Fibroblast of skin of left quadriceps (primary cell): ENCODE measurements at places on chromosomes 1 and 21.
A peak's percentile ranks its signal among the peaks of the same experiment; 100 is the strongest.

GRCh38 chr21:44850905-44851657, 22.4 kb downstream of the PTTG1IP start:
- no peak for DNase-seq

DNA sequence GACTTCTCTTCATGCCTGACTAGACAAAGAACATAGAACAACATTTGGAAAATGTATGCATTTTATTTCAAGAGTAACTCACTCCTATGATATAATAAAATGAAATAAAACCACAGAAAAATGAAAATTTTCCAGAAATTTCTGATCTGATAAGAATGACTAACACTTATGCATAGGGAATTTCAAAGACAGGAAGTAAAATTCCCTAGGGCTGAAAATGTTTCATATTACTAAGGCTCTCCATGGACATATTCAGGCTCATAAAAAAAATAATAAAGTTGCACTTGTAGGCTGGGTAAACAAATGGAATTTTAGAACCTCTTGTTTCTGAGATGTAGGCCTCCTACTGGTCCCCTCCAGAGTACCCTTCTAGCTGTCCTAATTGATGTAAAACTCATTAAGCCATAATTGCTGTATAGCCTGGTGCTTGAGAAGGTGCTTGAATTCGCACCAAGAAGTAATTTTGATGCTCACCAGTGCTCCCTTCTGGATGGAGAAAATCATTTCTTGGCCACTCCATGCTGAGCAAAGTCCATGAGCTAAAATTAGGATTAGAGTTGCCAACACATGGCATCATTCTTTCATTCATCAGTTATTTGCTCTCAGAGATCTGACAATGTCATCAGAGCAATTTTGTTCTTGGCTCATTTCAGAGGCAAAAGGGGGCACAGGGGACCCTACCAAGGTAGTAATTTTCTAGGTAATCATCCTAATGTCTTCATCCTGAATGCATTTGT, 641.0 kb upstream of the CAMK1G start:
- DNase-seq: no peak

DNA sequence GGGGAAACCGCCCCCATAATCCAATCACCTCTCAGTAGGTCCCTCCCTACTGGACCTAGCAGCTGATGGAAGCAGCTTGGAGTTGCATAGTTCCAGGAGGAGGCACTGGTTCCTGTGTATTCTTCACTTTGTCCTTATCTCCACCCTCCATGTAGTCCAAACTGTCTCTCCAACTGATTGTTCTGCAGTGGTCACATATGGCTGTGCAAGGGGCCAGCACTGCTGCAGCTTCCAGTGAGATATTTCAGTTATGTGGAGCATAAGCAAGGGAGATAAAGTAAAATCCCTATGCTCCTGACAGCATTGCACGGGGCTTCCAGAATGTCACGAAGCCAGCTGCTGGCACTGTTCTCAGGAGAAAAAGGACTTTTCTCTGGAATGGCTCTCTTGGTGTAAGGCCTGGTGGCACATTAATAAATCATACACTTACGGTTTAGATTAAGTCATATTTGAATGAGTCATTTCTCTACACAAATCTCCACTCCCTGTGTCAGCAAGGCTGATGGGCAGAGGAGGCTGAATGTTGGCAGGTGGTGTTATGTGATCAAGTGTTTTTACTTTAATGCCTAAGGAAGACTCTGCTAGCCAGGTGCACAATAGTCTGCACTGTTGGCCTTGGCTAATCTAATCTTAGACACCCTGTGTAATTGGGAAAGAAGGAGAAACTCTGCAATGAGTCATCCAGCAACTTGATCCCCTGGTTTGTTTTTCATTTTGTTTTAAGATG, 93.4 kb downstream of the KCNK1 start:
- peak; percentile 13 for DNase-seq

GRCh38 chr1:86948212-86948611, 33.8 kb downstream of the HS2ST1 start:
- DNase-seq: no peak

DNA sequence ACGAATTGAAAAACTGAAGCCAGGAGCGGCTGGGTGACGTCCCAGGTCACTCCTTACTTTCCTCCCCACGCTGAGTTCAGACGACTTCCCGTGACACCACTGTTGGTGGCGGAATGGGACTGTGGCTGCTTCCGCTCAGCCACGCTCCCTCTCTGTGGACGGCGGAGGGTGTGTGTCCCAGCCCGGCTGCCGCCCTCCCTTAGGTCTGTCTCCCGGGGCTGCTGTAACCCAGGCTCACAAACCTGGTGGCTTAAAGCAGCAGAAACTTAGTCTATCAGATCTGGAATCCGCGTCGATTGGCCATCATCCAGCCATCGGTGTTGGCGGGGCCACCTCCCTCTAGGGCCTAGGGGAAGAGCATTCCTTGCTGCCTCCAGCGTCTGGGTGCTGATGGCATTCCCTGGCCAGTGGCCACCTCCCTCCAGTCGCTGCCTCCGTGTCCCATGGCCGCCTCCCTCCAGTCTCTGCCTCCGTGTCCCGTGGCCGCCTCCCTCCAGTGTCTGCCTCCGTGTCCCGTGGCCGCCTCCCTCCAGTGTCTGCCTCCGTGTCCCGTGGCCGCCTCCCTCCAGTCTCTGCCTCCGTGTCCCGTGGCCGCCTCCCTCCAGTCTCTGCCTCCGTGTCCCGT, 17.5 kb downstream of the TRPM2 start:
- DNase-seq: no peak

DNA sequence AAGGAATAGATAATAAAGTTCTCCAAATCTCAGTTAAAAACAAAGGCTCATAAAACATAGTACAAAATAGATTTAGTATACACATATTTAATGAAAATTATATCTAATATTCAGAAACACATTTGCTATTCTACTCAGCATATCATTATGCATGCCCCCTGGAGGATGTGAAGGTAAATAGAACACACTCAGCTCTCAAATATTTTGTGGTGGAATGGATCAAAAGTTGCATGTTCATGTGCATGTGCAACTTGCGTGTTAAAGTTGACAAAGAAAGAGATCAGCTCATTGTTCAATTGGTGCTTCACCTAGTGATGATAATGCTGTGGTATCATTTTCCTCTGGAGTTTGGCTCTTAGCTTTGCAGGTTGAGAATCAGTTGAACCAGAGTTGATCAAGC, 4.9 kb upstream of the ZNF644 start:
- DNase-seq: no peak
